ENCODE measurements at places on chromosomes 2 and 18.

DNA sequence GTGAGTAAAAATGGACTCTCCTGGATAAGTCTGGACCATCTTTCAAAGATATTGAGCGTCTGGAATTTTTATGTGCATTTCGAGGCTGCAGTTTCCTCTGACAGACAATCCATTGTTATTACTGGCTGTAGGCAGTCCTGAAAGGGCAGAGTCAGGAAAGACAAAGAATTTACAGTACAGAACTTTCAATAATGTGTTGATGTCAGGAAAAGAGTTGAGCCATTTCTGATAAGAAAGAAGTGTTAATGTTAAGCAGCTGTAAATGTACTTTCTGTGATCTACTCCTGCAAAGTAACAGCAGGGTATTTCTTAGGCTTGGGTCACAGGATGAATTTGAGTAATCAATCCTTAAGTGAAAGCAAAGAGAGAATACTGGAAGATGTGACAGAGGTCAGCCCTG lies 29.8 kb downstream of the TSPYL6 start:
- DNase-seq, result no peak

- DNase-seq, result no peak
These were observed at the start of gene MAPK4 for GRCh38 chr18:50559752-50560680. TSS of gene MAPK4 (plus strand) at chr18:50560087. CDS start at chr18:50663959, 103,872 bp downstream.

- no peak for DNase-seq
These were observed 107.3 kb downstream of the MYO1B start for GRCh38 chr2:191352536-191352935.

DNA sequence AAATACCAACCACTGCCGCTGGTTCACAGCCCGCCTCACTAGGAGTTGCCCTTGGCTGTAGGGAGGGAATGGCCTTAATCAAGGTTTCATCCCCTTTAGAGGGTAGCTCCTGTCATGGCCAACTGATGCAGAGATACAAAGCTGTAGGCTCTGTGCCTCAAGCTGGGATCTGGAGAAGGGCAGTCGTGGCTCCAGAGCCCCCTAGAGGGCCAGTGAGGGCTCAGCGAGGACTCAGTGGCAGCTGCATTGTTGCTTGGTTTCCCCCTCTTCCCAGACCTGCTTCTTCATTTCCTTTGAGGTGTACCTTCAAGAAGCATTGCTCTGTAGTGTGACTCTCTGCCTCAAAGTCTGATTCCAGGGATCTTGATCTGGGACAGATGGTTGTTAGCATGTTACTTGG lies 302.1 kb downstream of the LPIN1 start:
- DNase-seq, result no peak

- DNase-seq, result no peak
These were observed 4.7 kb downstream of the AGAP1 start for GRCh38 chr2:235498541-235498940.
